ENCODE measurements at places on chromosomes 5 and 9. TPM values are rescaled to one million over a fixed set of nuclear protein-coding genes. Genes with fewer than 3 reads are reported as not detected.

DNA sequence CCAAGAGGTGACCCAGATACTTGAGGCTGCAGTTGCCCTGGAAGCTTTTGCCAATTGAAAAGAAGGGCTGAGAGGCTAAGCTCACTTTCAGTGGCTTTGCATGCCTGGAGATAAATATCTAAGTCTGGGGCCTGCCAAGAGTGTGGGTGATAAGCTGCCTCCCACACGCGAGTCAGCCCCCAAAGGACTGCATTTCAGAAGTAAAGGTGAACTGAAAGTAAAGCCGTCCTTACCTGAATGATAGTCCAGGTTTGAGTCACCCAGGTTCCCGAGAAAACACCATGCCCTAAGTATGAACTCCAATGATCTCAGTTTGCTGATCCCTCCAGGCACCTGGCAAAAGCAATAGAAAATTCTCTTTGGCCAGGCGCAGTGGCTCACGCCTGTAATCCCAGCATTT, 22.5 kb upstream of the N4BP3 start:
- peak; percentile 62 for DNase-seq

- DNase-seq: no peak
These were observed 492.9 kb downstream of the CCDC171 start for GRCh38 chr9:16045651-16046280.

- peak; percentile 9 for DNase-seq
These were observed 28.9 kb upstream of the ZBTB43 start for GRCh38 chr9:126775926-126776325.

DNA sequence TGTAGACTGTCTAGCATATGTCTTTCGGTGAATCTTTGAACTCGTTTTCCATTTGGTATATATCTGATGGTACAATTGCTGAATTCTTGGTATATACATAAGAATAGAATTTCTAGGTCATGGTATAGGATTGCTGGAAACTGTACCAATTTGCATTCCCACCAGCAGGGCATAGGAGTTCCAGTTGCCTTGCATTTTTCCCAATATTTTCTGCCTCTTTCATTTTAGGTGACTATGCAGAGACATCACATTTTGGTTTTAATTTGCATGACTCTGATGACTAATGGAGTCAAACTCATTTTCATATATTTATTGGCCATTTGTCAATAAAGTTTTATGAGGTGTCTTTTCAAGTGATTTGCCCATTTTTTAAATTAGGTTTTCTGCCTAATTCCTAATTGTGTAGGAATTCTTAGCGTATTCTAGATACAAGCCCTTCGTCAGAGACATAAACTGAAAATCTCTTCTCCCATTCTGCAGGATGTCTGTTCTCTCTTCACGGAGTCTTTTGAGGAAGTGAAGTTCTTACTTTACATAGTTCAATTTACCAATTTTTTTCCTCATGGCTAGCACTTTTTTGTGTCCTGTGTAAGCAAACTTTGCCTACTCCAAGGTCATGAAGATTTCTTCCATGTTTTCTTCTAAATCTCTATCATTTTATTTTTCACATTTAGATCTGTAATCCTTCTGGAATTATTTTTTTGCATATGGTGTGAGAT, 28.9 kb upstream of the PDCD1LG2 start:
- no peak for DNase-seq

- no peak for DNase-seq
These were observed 93.0 kb upstream of the FSTL4 start for GRCh38 chr5:133705331-133705730.

DNA sequence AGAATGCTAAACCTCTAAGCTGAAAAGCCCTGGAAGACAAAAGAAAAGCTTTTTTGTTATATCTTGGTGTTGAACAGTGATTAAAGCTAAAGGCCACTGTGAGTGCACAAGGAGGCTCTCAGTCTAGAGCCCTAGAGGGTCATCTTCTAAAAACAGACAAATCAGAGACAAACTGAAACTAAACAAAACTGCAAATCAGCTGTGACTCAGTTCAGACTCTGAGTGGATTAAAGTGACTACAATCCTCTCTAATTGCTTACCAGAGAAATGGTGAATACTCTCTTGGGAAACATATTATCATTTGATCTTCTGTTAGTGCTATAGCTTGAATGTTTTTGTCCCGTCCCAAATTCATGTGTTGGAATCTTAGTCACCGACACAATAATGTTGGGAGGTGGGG, 491.9 kb downstream of the CDH18 start:
- DNase-seq: no peak

GRCh38 chr5:35247648-35248034, 17.4 kb upstream of the PRLR start:
- no peak for DNase-seq

DNA sequence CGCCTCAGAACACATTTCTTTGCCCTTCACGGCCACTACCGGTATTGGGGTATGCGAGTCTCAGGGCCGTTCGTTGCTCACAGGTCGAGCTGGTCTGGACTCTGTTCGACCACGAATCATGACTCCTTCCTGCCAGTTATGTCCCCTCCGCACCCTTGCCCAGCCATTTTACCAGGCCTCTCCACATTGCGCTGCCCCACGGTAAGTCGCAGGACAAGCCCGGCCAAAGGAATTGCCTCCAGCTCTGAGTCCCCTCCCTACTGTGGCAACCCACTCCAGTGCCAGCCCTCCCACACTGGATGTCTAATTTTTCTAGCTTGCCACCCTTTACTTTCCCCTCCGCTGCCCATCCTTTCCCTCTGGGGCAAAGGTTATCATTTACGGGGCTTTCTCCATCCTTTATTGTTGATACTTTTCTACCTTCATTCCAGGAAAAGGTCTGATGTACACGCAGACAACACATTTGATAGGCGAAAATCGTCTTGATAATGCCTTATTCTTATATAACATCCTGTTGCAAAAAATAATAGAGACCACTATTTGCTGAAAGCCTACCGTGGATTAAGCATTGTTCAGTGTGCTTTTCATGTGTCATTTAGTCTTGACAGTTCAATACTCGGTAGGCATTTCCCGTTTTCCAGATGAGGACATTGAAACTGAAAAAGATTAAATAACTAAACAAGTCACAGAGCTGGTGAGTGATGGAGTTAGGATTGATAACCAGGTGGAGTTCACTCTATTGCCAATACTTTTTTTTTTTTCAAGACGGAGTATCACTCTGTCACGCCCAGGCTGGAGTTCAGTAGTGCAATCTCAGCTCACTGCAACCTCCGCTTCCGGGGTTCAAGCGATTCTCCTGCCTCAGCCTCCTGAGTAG, 958 bp upstream of the HSPA5 start:
- no peak for DNase-seq

SAXO1 gene
- total RNA-seq: not detected

All from activated CD8-positive, alpha-beta T cell treated with anti-CD3 and anti-CD28 coated beads for 36 hours (primary cell).